NCI-H460 (cell line): ENCODE measurements at places on chromosomes 7 and 10. TPM values are rescaled to one million over a fixed set of nuclear protein-coding genes. Genes with fewer than 3 reads are reported as not detected.

Gene ARID5B
- 1.4 and 1.5 TPM in 2 replicates for total RNA-seq

Gene TSPAN13
- total RNA-seq, result 31.4 and 37.3 TPM in 2 replicates

Gene FEZF1
- total RNA-seq, result 0.17 TPM in 1 of 2 replicates, not detected in the other

Gene PRSS37
- not detected in 2 replicates for total RNA-seq

Gene WIPF3
- 0.07 TPM in 1 of 2 replicates, not detected in the other for total RNA-seq

Gene AKR1C2
- total RNA-seq, result 727 and 823 TPM in 2 replicates

Gene TRDMT1
- total RNA-seq, result 5.2 and 6.8 TPM in 2 replicates

Gene CPA2
- total RNA-seq, result 0.59 and 0.75 TPM in 2 replicates

Gene ADAM22
- 3.3 and 3.6 TPM in 2 replicates for total RNA-seq

Gene CBX3
- total RNA-seq, result 227 and 252 TPM in 2 replicates

Gene CCL24
- total RNA-seq, result not detected in 2 replicates

Gene RBP3
- not detected in 2 replicates for total RNA-seq

Gene TMEM130
- total RNA-seq, result not detected in 2 replicates

Gene TRIL
- total RNA-seq, result 0.05 and 0.12 TPM in 2 replicates

Gene ANK3
- total RNA-seq, result 46.6 and 65.7 TPM in 2 replicates

Gene GJD4
- total RNA-seq, result not detected in 2 replicates

Gene SBDS
- total RNA-seq, result 125 and 140 TPM in 2 replicates

Gene LRRC18
- not detected in 2 replicates for total RNA-seq

Gene LHFPL3
- not detected in 2 replicates for total RNA-seq

Gene CYP3A4
- not detected in 2 replicates for total RNA-seq

Gene FRMD4A
- 1.9 and 4.2 TPM in 2 replicates for total RNA-seq

Gene ANKRD30A
- not detected in 2 replicates for total RNA-seq

Gene TUBAL3
- 1.6 and 1.9 TPM in 2 replicates for total RNA-seq

Gene FAM13C
- 0.09 and 0.10 TPM in 2 replicates for total RNA-seq

Gene ZPBP
- total RNA-seq, result not detected in 2 replicates

Gene PRF1
- total RNA-seq, result not detected in 2 replicates

Gene HOXA2
- total RNA-seq, result 1.8 and 3.0 TPM in 2 replicates

Gene TAS2R41
- total RNA-seq, result not detected in 2 replicates

Gene AP5Z1
- total RNA-seq, result 12.9 and 14.0 TPM in 2 replicates

Gene CYP2C8
- not detected in 2 replicates for total RNA-seq

Gene PDIA4
- 248 and 264 TPM in 2 replicates for total RNA-seq

Gene ACSM6
- total RNA-seq, result not detected in 2 replicates

Gene MEIG1
- not detected in 2 replicates for total RNA-seq

Gene MRC1
- total RNA-seq, result 0.14 and 0.15 TPM in 2 replicates

Gene PDE1C
- total RNA-seq, result 46.5 and 48.7 TPM in 2 replicates

Gene CALD1
- 32.6 and 39.9 TPM in 2 replicates for total RNA-seq
